Epithelial cell of esophagus (primary cell): ENCODE measurements at places on chromosomes 12 and 14.

GRCh38 chr12:52141306-52141705 is 50.5 kb downstream of the KRT80 start:
- no peak for DNase-seq

DNA sequence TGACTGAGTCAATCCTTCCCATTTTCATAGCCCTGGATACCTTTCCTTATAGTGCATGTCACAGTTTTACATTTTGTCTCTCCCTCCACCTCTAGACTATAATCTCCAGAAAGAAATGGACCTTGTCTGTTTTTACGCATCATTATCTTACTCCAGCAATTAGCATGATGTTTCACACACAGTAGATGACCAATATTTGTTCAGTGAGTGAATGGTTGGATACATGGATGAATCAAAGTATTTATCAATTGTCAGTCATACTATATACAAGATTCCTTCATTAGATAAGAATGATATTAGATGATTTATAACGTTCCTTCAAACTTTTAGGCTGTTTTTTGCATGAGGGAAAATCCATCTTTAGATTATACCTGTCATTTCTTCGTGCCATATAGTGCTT is 61.1 kb downstream of the PTHLH start:
- DNase-seq: no peak

DNA sequence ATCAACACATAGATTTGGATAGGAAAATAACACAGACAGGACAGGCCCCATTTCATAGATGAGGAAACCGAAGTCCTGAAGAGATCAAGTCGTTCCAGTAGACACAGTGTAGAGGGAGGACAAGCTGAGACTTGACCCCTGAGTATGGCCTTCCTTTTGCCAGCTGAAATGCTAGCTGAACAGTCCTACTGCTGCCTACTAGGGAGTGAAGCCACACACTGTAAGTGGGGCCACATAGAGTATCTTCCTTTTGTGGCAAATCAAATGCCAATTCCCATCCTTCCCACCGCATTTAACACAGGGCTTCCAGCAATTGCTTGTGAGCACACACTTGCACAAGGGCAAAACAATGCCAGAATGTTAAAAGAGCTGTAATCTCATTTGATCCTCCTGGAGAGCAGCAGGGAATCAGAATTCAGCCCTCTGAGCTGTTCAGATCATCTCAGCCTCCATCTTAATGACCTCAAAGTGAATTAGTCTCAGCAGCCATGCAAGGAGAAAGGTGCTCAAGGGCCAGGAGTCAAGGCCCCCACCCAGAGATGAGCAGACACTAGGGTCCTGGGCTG is 380.5 kb downstream of the EMP1 start:
- no peak for DNase-seq

DNA sequence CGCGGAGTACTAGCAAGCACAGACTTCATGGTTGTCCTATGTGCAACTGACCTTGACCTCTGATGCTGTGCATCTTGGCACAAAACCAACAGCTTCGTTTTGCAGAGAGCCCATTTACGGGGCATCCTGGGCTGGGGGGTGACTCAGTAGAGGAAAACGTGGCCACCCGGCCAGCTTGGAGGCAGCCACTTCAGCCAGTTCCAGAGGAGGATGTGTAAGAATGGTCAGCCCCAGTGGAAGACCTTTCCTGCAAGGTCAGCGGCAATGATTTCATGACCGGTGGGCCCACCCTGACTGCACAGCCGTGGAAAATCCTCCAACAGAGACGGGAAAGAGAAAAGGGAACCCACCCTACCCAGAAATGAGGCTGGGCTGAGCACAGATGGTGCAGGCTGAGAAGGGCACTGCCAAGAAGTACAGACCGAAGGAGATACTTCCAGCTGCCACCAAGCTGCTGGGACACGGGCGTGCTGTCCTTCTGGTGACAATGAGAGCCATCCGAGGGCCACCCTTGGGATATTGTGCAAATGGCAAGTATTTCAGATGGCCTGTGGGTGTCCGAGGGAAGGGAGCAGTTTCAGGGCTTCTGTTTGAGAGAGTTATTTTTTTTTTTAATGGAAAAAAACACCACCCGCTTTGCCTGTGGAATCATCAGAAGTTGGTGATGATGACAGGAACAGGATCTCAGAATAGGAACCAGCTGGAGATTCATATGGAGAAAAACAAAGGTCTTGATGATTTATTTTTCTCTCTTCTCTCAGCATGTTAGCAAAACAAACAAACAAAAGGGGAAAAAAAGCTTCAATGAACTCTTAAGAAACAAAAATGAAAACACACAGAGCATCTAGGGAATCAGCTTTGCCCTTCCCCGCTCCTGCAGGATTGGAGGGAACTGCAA is 120.2 kb upstream of the RFLNA start:
- no peak for DNase-seq

DNA sequence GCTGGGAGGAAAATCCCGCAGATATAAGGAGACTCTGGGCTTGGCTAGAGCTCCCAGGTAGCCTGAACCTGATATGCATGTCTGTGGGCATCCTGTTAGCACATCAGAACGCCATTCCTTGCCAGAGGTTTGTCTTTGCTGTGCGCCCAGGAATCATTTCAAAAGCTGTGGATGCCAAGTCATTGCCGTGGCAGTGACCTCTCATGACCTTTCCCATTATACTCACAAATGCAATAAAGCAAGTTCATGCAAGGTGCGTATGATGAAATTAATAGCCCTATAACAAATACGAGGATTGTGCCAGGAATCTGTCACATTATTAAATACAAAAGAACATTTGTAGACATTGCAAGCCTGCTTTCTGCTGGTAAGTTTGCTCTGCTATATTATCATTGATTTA is 229.1 kb upstream of the PELI2 start:
- peak; percentile 93 for DNase-seq

- DNase-seq: peak; percentile 71
Measured at GRCh38 chr14:88289234-88289633, 33.8 kb downstream of the KCNK10 start.

GRCh38 chr14:93936245-93936644 is 9.1 kb downstream of the FAM181A start:
- peak; percentile 61 for DNase-seq

- no peak for DNase-seq
Measured at GRCh38 chr14:79686196-79686595, 525.1 kb downstream of the DIO2 start.

DNA sequence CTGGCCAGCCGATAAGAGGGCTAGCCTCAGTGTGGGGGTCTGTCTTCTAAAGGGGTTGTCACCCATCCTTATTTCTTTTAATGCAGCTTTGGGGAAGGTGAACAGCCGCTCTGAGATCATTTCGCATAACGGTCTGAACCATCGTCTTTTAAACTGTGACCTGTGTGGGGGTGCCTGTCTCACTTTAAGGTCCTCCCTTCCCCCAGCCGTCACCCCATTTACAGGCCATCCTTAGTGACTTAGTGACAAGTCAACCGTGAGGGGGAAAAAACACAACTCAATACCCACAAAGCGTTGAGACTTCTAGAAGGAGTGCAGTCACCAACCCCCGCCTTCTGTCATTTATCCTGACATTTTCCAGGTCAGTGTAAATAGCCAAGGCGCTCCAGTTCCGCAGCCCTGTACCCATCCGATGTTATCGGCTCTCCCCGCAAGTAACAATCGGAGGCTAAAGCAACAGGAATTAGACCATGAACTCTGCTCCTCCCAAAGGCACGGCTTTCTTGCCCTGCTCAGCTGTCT is 505 bp upstream of the DENND5B start:
- DNase-seq: peak; percentile 4

- no peak for DNase-seq
Measured at GRCh38 chr12:22377731-22378496, 43.4 kb upstream of the ST8SIA1 start.

DNA sequence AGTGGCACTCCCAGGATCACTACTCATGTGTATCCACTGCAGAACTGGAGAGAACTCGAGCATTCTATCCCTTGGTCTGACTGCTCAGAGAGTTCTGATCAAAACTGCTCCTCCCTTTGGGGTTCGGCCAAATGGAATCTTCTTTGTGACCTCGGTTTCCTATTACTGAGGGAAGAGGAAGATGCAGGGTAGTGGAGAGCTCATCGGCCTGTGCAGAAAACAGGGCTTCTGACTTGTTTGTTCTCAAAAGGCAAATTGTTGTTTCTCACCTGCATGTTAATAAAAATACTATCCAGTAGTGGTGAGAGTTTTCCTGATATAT is 17.1 kb upstream of the AKAP6 start:
- DNase-seq: no peak

DNA sequence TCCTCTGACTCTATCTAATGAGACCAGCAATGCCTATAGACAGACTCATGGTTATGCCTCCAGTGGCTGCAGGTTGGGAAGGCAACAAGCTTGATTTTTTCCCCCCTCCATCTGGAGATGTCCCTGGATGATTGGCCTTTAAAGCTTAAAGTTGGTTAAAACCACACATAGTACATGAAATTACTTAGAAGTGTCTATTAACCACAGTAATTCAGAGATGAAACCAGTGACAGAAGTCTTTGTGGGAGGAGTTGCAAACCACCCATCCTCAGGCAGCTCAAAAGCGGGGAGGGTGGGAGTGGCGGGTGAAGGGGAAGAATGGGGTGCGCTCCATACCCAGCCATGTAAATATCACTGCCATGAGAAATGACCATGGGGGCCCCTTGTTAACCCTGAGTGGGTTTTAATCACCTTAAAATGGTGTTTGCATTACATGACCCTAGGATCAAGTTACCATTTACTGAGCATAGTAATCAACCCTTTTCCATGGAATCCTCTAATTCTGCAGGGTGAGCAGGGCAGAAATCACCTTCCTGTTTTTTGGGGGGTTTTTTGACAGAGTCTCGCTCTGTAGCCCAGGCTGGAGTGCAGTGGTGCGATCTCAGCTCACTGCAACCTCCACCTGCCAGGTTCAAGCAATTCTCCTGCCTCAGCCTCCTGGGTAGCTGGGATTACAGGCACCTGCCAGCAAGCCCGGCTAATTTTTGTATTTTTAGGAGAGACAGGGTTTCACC is 133.5 kb downstream of the FOXN3 start:
- no peak for DNase-seq

DNA sequence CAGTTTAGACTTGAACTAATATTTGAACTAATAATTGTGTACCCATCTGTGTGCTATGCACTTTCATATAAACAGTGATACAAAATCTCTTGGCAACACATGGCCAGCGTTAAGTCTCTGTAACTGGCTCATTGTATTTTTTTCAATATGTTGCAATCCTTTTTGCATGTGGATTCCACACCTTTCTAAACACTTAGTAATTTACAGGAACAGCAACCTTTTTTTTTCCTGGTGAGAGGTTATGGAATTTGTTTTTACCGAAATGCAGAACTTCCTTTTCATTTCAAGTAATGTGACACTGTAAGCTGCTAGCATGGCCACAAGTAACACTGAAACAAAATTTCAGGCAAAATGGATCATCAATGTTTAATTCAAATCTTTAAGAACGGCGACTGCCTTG is 45.4 kb upstream of the EPS8 start:
- peak; percentile 72 for DNase-seq

- no peak for DNase-seq
Measured at GRCh38 chr14:102145395-102145794, 5.7 kb downstream of the WDR20 start.

GRCh38 chr14:102793531-102794328 is 16.5 kb downstream of the TRAF3 start:
- DNase-seq: no peak

- no peak for DNase-seq
Measured at GRCh38 chr12:111628505-111629260, 29.6 kb upstream of the ATXN2 start.

GRCh38 chr12:116172224-116172849 is 105.2 kb downstream of the MED13L start:
- DNase-seq: peak; percentile 28

- DNase-seq: no peak
Measured at GRCh38 chr12:124824195-124824594, 39.5 kb downstream of the SCARB1 start.

GRCh38 chr14:73763396-73763795 is 49.2 kb upstream of the PNMA1 start:
- DNase-seq: no peak

DNA sequence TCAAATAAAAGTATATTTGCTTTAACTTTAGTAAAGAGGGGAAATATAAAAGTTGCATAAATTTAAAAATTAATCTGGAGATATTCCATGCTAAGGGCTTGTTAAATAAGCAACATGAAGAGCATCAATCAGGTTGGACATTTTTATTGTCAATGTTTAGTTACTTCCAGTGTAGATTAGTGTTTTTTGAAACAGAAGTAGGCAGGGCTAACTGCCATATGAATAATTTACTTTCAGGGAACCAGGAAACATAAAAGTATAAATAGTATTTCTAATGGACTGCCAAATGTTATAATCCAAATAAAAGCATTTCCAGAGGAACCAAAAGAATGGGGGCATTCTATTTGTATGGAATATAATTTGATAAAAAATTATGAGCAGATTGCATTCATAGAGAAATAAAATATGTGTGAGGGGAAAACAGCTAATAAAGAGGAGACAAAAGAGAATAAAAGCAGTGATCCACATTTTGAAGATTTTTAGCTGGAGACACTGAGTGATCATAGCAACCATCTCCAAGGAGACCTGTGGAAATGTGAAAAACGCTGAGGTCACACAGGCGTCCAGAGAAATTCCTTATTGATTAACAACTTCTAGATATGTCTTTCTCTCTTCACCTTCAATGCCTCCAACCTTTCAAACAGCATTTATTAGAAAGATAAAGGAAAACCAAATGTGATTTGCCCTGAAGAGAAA is 70.8 kb downstream of the SRGAP1 start:
- DNase-seq: peak; percentile 55

GRCh38 chr12:51823875-51824565 is 24.5 kb downstream of the FIGNL2 start:
- DNase-seq: peak; percentile 76

DNA sequence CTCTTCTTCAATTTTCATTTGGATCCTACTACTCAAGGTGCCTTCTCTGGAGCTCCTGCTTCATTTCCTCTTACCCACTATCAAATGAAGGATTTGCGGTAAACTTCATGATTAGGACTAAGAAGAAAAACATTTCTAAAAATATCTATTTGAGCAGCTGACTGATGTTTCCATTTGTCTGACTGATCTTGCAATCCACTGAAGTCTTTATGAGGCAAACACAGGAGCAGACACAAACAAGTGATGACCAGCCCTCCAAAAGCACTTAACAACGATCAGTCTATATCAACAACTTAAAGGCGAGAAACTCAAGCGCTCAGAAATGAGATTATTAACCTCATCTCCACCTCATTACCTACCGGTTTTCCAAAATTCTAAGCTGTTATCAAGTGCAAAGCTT is 26.2 kb downstream of the OSBPL8 start:
- DNase-seq: no peak

GRCh38 chr12:57888409-57889157 is 42.1 kb upstream of the CTDSP2 start:
- peak; percentile 99 for DNase-seq

GRCh38 chr14:61718039-61718438 is 22.7 kb downstream of the HIF1A start:
- DNase-seq: no peak

- DNase-seq: no peak
Measured at GRCh38 chr12:106978035-106978800, 8.7 kb downstream of the MTERF2 start.
